NCI-H1105 treated with DMSO at 0.1 percent for 48 hours (cell line): ENCODE measurements at places on chromosomes 12 and 14.

- no peak for DNase-seq
Measured at GRCh38 chr12:116950628-116951325, 40.0 kb downstream of the FBXW8 start.

GRCh38 chr12:19546611-19547162 is 107.4 kb downstream of the AEBP2 start:
- DNase-seq = no peak

DNA sequence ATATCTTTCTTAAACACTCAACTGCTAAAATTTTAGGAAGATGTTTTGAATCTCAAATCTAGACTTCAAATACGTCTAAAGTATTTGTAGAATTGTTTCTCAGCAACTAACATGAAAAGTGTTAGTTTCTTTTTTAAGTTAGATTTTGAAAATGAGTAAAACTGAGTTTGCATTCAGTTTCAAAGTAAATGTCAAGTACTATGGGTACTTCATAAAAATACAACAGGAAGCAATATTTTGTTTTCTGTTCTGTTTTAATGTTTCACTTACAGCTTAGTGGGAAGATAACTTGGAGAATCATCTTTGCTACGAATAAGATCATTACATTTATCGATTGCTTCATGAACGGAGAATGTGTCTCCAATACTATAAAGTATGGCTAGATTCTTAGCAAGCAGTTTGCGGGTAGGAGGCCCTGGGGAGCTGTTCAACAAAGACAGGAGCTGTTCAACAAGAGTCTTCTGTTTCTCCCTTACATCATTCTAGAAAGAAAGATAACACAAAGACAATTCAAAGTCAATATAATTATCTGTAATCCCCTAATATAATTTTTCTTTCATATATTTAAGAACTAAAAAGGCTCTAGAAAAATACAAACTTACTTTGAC is 20.2 kb downstream of the HEATR5A start:
- DNase-seq = no peak

DNA sequence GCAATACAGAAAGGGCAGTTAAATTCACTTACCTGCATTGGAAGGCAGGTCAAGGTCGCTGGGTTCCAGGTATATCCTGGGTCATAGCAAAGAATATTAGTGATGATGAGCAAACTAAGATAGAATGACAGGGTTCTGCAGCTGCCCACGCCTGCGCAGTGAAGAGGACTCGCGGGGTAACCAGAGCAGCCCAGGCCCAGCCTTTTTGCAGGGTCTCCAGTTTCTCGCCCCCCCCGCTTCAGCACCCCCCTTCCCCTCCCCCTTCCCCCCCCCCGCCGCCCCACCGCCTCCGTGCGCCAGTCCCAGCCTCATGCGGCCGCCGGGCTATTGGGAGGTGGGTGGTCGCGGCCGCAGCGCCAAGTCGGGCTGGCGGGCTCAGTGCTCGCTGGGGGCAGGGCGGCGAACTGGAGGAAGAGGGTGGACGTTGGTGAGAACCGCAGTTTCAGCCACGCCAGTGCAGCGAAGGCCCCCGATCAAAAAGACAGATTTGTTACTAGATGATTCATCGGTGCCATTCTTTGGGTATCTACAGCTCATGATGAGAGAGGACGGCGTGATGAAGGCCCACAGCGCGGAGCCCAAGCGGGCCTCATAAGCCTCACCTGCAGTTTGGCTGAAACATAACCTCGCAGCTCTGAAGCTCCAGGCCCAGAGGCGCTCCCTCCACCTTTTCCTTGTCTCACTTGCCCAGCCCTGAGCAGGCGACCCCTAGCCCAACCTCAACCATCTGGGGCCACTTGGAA is 20.2 kb downstream of the SLC2A3 start:
- no peak for DNase-seq

DNA sequence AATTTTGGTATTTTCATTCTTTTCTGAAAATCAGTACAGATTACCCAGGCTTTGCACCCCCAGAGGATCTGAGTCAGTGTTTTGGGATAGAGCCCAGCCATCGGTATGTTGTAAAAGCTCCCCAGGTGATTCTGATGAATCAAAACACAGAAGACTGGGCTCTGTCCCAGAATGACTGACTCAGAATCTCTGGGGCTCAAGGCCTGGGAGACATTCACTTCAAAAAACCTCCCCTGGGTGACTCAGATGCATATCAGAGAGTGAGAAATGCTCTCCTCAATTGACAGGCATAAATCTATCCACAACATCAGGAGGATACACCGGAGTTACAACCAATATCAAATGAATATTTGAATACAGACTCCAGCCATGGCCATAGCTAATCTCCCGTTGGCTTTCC is 32.6 kb downstream of the SLC35F4 start:
- no peak for DNase-seq

GRCh38 chr12:117051380-117051779 is 47.8 kb downstream of the TESC start:
- no peak for DNase-seq

DNA sequence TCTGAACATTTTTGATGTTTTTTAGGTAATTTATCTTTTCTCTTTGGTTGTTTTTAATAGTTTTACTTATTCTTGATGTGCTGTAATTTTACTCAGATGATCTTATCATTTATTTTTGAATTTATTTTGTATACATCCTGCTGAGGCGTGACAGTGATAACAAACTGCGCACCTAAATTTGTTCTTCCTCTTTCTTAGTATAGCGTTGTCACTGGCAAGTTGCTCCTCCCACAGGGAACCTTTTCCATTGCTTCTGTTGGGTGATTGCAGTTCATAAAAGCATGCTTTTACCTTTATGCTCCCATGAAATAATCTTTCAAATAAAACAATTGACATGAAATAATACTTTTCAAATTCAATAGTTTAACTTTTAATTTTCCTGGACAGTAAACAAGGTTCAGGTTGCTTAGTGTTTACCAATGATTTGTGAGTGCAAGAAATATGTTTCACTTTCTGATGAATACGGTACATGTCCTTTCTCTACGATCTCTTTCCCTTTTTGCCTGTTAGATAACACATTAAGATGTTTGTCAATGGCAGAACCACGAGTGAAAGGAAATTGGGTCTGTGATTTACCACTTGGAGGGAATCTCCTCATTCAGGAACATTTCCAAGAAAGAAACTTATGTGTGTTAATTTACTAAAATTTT is 223.3 kb downstream of the CCDC91 start:
- DNase-seq = no peak

GRCh38 chr12:122166422-122167349 is 7.3 kb downstream of the IL31 start:
- no peak for DNase-seq

DNA sequence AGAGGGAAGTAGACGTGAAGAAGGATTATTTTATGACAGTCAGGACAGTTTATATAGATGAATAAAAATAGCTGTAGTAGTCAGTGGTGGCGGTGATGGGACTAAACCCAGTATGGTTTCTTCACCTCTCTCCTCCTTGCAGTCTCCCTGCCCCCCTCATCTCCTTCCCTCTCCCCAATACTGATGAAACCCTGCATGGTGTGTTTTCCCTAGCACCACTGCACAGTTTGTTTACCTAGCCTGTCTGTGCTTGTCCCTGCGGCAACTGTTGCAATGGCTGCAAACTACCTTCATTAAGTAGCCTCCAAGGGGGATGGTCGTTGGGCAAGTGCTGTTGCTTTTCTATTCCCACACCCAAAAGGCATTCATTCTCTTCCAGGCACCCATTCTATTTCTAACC is 14.7 kb downstream of the PCBP2 start:
- DNase-seq = no peak

- DNase-seq = no peak
Measured at GRCh38 chr12:51632623-51633022, 41.6 kb downstream of the SCN8A start.

DNA sequence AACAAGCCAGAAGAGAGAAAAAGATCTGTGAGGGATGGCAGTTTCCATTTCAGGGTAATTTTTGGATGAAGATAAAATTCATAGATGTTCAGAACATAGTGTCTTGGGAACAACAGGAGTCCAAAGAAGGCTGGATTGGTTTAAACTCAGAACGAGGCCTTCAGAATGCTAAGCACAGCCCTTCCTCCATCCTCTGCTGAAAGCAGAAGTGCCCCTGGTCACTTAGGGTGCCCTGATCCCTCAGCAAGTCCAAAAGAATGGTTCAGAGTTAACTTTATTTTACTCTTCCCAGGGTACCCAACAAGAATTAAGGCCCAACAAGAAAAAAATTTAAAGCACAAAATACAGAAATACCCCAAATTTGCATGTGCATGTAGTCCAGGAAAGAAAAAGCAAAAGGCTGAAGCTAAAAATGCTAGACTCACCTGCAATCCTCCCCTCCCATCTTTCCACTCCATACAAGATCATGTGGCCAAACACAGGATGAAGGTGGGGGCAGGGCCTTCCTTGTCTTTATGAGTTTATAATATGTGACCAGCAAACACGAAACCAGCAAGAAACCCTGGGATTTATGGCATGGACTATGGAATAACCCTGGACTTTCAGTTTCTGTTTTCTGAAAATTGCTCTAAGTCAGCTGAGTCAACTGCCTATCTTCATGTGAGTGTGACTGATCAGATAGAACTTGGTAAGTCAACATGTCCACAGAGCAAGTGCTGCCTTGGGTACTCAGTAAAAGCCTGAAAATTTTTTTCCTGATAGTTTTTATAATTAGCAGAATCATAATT is 21.2 kb downstream of the MAX start:
- DNase-seq = no peak

- no peak for DNase-seq
Measured at GRCh38 chr14:104536942-104537612, 42.5 kb upstream of the C14orf180 start.

DNA sequence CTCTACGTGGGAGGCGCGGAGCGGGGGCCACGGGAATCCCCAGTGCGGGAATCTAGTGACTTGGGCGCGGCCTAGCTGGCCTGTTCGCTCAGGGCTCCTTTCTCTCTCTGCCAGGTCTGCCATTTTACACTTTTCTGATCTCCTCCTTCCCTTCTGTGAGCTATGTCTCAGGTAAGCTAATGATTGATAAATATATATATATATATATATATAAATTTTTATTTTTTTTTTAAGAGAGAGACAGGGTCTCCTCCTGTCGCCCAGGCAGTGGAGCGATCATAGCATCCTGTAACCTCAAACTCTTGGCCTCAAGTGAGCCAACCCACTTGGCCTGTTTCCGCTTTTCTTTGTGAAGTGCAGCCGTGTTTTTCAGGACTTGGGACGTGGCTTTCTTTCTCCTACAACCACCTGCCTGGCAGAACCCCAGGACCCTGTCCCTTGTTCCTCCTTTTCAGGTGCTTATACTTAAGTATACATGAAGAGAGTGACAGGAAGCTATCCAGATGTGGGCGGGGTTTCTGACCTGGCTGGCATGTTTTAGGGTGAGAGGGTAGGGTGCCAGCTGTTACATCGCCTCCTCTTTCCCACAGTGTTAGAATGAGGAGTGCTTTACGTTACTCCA is 547 bp downstream of the ZNF140 start:
- no peak for DNase-seq

DNA sequence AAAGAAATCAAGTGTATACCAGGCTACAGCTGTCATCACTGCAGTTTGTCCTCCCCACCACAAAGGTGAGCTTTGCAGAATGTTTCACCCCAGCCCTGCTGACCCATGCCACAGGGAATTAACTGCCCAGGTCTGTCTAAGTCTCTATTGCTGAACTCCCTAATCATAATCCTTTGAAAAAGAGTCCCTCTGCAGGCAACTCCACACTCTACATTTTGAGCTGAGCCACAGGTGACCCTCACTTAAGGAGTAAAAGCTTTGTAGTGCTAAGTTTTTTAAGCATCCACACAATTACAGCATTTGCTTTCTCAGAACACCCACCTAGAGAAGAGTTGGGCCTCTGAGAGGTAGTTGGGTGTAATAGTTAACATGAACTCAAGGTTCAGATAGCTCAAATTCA is 90.0 kb downstream of the C12orf50 start:
- DNase-seq = no peak

DNA sequence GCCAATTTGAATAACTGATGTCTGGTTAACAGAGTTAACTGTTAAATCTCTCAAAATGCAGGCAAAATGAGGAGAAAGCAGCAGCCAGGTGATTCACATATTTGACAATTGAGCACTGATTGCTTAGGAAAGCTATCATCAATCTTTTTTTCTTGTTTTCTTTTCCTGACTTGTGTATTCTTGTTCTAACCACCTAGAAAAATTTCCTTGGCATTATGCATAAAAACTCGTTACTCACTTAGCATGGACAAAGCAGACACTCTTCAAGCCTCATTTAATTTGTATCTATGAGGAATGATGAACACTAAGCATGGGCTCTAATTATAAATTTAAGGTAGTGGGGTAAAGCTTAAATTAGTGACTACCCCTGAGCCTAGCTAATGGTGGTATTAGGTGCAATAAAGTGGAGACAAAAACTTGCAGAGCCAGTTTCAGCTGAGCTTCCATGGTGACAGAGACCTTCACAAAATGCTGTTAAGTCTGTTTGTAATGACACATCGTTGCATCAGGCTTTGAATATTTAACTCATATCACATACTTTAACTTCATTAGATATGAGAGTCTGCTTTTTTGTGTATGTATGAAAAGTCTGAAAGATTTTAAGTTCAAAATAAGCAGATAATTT is 52.0 kb downstream of the RASSF9 start:
- peak; percentile 40 for DNase-seq

GRCh38 chr14:103710771-103711377 is 4.4 kb downstream of the XRCC3 start:
- DNase-seq = no peak

GRCh38 chr12:111353603-111354295 is 15.1 kb downstream of the PHETA1 start:
- DNase-seq = no peak

GRCh38 chr14:43803076-43803689 is 703.9 kb downstream of the FSCB start:
- DNase-seq = no peak

DNA sequence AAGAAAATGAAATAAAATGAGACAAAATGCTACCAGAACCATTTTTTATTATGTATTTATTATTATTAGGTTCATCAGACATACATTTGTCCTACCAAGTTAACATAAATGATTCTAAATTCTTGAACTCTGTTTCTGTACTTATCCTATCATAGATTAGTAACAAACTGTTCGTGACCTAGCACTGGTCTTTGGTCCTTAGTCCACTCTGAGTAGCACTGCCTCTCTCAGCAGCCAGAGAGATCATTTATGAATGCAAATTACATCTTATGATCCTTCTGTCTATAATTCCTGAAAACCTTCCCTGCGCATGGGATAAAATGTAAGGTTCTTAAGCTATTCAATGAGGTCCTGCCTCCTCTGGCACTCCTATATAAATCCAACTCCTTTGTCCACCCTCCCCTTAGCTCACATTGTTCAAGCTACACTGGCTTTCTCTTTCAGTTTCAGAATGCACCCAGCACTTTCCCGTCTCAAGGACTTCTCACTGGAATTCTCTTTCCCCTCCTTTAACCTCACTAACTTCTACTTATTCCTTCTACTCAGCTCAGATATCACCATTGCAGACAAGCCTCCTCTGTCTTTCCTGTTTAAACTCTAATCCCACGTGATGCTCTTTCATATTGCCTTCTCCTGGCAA is 17.1 kb downstream of the PDZRN4 start:
- DNase-seq = no peak
